SHP77 (cell line): ENCODE measurements at places on chromosomes 1 and 21.

DNA sequence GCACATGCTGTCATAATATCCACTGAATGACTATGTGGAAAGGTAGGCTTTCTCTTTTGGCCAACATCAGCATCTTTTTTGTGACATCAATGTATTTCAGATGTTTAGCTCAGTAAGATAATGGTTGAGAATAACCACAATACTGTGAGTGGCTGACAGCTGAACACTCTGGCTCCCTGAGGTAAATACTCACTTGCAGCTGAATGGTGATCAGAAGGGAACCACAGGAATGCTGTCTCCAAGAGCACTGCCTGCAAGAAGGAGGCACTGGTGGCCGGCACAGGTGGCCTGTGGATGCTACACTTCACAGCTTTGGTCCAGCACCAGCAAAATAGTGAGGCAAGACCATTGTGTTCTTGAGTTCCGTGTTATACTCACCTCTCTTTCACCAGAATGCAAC, 118.7 kb upstream of the PPM1J start:
- DNase-seq = no peak

- DNase-seq = no peak
These were observed 6.0 kb downstream of the TEX35 start for GRCh38 chr1:178518894-178519293.

DNA sequence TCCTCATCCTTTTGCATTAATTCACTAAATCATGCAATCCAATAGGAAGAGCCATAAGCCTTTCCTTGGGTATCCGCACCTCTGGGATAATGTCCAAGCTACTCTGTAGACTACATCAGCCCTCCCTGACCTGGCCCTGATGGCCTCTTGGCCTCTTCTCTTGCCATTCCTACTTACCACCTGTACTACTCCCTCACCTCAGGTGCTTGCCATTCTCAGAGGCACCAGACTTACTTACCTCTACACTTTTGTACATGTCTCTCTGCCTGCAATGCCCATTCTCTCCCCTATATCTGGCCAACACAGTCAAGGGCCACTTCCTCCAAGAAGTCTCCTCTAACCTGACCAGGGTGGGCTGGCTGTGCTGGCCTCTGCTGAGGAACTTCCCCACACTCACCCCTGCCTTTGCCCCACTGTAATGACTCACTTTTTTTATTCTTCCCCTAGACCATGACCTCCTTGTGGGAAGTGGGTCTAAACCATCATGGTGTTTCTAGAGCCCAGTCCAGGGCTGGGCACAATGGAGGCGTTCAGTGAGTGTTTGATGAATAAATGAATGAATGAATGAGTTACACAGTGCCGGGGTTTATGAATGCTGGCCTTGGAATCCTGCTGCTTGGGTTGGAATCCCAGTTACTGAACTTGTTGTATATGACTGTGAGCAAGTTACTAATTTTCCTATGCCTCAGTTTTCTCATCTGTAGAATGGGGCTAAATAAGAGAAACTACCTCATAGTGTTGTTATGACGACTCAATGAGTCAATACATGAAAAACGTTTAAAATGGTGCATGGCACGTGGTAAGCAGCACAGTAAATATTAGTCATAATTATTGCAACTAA, 179.8 kb downstream of the FOXD2 start:
- DNase-seq = no peak

- no peak for DNase-seq
These were observed 175.9 kb downstream of the PAPPA2 start for GRCh38 chr1:176638713-176639526.

DNA sequence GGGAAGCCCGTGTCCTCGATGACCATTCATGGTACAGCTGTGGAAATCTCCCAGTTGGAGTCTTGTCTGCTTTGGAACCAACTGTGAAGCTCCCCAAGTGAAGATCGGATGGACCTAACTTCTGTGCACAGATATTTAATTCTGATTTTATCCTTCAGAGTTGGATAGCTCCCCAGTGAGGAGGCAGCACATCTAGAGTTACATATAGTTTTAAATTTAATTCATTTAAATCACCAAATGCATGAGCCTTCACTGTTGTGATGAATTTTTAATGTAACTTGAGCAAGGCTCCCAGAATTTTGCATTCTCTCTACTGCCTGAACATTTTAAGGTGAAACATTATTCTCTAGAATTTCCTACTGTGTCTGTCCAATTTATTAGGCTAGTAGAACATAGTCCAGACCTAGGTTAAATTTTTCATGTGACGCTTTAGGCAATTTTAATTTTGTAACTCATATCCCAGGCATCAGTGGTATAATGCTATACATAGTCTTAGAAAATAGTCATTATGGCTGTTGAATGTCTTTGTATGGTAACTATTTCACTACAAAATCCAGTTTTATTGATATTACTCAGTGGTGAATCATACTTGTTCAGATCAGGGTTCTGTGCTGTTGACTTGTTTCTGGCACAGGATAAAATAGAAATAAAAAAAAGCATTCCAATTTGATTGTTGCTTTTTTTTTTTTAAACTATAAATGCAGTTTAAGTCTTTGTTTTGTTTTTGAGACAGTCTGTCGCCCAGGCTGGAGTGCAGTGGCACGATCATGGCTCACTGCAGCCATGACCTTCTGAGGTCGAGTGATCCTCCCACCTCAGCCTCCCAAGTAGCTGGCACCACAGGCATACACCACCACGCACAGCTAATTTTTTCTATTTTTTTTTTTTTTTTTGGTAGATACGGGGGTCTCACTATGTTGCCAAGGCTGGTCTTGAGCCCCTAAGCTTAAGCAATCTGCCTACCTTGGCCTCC, 66.9 kb downstream of the PRDM2 start:
- no peak for DNase-seq

GRCh38 chr1:8818325-8818775, 910 bp upstream of the RERE start:
- DNase-seq = no peak

- DNase-seq = no peak
These were observed at the start of gene CLCA4 for GRCh38 chr1:86546787-86547221. TSS of gene CLCA4 (plus strand) at chr1:86547078. CDS start at chr1:86547120, 42 bp downstream.

DNA sequence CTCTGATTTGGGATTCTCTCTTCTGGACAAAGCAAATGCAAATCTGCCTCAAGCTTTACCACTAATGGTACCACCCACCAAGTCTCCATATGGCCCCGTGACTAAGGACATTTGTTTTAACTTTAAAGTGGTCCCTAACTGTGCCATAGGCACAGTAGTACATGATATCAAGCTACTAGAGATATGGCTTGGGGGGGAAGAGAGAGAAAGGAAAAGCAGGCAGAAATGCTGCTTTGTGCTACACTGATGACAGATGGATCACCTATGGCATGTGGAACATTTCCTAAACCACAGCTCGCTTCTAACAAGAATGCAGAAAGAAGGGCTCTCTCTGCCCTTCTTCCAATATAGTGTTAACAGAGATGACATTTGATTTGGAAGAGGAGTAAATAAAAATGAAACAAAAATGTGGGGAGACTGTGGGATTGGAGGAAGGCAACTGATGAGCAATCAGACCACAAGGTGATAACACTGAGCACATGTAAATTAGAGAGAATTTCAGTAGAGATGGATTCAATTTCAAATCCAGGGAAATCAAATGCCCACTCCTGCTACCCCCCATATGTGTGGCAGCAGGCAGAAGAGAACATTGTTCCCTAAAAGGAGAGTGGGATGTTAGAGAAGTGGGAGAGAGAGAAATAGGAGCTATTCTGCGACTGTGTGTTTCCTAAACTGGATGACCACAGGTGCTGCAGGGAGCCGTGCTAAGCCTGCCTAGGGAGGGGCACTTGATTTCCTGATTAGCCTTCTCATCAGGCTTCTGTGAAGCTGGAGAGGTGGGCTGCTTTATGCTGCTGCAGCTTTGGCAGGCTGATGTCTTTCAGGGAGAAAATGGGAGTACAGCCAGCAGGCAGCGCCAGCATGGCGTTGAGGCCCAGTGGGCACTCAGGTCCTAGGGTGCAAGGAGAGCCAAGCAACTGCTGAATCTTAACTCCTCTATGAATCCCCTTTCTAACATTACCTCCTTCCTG, 75.3 kb downstream of the ZNF648 start:
- DNase-seq = no peak

DNA sequence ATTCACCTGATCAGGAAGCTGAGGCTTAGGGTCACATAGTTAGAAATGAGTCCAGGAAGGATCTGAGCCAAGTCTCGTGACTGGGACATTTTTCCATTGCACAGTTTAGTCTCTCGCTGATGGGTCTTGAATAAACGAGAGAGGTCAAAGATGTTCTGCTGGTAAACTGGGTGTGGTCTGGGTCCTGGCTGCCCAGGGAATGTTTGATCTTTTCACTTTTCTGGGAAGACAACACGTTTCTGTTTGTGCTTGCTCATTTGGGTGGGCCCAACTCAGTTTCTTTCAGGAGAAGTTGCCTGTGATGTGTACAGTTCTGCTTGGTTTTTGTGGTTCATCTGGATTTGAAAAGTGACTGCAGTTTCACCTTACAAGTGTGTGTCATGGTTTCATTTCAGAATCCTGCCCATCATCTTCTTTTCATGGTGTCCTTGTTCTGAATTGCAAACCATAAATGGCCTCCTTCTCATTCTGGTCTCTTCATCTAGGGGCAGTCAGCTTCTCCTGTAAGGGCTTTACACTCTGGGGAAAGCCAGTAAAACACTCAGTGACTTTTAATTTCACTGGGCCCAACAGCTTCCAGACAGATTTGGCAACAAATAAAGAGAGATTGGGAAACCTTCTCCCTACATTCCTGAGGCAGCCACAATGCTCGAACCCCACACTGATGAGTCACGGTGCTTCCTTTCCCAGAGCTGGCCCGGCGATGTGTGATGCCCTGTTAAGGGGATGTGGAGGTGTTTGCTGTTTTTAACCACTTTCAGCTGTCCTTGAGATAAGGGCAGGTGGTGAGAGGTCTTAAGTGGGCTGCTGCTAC, 7.2 kb upstream of the TACSTD2 start:
- DNase-seq = no peak

GRCh38 chr1:112735752-112736151, 20.6 kb upstream of the PPM1J start:
- no peak for DNase-seq

GRCh38 chr1:204335085-204335484, 24.6 kb downstream of the PLEKHA6 start:
- no peak for DNase-seq

DNA sequence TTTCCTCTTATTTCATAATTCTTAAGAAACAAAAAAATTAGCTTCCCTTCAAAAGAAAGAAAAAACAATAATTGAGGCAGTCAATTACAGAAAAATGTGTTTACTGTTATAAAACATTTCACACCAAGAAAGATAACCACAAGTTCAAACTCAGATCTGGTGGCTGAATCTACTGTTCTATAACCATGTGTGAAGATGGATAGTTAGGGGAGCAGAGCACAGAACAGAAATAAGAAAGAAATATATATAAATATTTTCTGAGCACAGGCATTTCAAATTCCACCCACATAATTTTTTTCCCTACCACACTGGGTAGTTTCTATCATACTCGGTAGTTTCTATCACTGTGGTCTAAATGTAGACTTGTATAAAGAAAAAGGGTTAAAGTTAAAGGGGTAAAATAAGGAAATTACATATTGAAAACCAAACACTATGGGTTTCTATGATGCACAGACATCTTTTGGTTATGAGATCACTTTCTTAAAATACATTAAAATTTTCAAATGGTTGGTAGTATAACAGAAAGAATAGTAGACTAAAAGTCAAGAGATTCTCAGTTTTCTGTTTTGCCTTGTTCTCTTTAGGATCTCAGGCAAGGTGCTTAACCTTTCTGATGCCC, 10.8 kb downstream of the LYST start:
- DNase-seq = no peak

DNA sequence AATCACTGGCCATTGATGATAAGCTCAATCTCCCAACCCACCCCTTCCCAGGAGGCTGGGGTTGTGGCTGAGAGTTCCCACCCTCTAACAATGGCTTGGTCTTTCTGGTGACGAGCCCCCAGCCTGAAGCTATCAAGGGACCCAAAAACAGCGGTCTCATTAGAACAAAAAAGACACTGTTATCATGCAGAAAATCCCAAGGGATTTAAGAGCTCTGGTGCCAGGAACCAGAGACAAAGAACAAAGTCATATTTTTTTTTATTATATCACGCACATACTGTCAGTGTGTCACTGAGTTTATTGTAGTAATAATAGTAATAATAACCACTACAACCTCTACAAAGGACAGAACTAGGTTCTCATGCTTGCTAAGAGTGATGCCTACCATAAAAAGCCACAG, 43.9 kb downstream of the CCDC185 start:
- DNase-seq = no peak

GRCh38 chr21:20270365-20271055, 727.7 kb upstream of the NCAM2 start:
- no peak for DNase-seq

DNA sequence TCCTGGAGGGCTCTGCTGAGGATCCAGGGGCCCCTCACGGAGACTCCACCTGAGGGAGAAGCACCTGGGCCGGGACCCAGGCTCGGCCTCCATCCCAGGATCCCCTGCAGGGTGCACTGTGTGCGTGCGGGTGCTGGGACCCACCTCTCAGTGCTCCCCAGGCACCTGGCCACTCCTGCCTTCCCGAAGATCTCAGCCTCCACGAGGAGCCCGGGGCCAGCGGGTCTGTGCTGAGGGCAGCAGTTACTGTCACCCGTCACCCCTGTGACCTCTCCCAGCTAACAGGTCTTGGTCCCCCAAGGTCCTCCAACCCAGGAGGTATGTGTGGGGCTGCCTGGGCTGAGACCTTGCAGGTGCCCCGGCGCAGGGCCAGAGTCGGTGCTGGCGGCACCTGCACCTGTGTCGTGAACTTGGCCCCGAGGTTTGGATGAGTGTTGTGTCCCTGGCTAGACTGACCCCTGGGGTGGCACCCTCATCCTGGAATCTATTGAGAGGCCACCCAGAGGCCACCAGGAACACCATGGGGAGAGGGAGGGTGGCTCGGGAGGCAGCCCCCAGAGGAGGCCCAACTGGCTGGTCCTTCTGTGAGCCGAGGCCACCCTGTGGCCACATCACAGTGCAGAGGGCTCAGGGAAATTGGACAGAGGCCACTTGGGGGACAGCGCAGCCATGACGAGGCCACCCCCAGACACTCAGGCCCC, 17.7 kb downstream of the MORN1 start:
- DNase-seq = no peak

GRCh38 chr1:151596166-151596953, 15.5 kb upstream of the SNX27 start:
- DNase-seq = no peak

GRCh38 chr1:201716742-201717135, 112.2 kb upstream of the IPO9 start:
- DNase-seq = no peak

- DNase-seq = peak; percentile 75
These were observed 25.8 kb downstream of the ABCA4 start for GRCh38 chr1:94095112-94095637.

DNA sequence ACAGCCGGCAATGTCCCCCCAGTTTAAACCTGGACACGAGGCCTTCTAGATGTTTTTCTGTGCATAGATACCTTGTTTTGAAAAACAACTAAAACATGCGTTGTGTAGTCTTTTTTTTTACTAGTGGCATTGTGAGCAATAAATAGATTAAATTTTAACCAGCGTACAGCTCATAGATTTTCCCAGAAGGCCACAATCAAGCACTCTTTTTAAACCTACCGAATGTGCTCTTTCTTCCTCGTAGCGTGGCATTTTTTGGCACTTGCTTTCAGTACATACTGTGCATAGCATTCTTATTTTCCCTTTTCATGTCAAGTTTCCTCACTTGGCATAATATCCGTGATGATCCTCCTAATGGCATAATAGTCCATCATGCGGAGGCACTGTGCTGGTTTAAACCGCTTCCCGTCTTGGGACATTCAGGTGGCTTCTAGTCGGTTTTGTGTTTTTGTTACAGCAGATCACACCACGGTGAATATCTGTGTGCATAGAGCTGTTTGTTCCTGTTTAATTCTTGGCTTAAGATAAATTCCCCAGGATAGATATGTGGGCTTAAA, 95.3 kb downstream of the PDE9A start:
- no peak for DNase-seq
